ENCODE measurements at places on chromosomes 13 and 19.

- no peak for DNase-seq
Observed at GRCh38 chr13:84487752-84488151, 605.5 kb upstream of the SLITRK1 start.

- no peak for DNase-seq
Observed at GRCh38 chr19:14361824-14362223, 19.4 kb upstream of the ADGRE5 start.

GRCh38 chr13:107867701-107868661 lies 347.4 kb downstream of the LIG4 start:
- no peak for DNase-seq

DNA sequence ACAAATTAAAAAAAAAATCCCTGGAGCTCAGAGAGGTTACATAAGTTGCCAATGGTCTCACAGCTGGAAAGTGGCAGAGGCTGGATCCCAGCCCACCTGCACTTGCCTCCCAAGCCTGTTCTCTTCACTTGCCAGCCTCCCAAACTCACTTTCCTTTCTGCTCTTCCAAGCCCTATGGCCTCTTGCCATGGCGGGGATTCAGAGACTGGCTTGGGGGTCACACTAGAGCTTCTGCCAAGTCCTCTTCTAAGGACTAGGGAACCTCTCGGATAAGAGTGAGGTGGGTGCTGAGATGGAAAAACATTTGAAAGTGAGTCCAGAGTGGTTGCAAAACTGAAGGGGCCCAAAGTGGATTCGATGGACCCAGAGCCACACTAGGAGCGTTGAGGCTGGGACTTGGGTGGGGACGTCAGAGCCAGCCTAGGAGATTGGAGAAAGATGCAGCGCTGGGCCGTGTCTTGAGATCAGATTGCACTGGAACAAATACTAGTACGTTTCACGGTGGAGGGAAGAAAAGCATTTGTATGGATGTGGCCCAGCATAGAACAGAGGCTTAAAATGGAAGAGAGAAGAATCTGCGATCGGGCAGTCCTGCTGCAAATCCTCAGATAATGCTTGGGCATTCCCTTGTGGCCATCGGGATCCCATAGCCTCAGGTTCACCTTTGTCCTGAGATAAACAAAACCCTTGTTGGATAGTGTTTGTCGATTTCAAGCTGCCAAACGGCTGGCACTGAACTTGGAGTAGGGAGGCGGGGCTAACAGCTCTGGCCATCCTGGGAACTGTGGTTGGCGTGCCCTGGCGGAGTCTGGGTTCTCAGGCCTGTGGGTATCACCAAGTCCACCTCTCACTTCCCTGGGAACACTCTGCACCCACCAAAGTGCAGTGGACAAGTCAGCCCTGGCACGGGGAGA lies 84.8 kb downstream of the ING1 start:
- no peak for DNase-seq

- no peak for DNase-seq
Observed at GRCh38 chr13:64845110-64845509, 2385.0 kb downstream of the PCDH9 start.

Data from stimulated activated CD8-positive, alpha-beta memory T cell treated with anti-CD3 and anti-CD28 coated beads, Interleukin-7, amount 100 ng/mL, for 4 hours (primary cell).